ELR (cell line): ENCODE measurements at places on chromosomes 7 and 10.

- DNase-seq = no peak
These were observed 26.8 kb upstream of the FGL2 start for GRCh38 chr7:77226357-77226839.

- no peak for DNase-seq
These were observed 70.3 kb downstream of the CCSER2 start for GRCh38 chr10:84398696-84399095.

DNA sequence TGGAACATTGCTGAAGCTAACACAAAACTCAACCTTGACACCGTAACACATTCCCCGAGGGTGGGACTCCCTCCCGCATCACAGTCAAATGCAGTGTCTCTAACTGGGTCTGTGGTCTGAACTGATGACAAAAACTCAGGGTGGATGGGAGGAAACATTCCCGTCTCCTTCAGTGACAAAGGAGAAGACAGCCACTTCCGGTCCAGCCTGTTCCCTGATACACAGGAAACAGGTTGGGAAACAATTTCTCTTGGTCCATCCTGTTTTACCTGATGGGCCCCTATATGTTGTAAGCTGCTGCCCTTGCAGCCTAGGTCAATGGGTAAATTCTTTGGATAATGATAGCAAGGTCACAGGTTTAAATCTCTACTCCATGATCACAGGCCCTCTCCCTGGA is 20.4 kb downstream of the SLC13A4 start:
- no peak for DNase-seq

- DNase-seq = peak; percentile 70
These were observed 28.6 kb upstream of the SLC16A12 start for GRCh38 chr10:89563861-89564478.

GRCh38 chr10:89389254-89389653 is 3.2 kb upstream of the IFIT1 start:
- peak; percentile 61 for DNase-seq

DNA sequence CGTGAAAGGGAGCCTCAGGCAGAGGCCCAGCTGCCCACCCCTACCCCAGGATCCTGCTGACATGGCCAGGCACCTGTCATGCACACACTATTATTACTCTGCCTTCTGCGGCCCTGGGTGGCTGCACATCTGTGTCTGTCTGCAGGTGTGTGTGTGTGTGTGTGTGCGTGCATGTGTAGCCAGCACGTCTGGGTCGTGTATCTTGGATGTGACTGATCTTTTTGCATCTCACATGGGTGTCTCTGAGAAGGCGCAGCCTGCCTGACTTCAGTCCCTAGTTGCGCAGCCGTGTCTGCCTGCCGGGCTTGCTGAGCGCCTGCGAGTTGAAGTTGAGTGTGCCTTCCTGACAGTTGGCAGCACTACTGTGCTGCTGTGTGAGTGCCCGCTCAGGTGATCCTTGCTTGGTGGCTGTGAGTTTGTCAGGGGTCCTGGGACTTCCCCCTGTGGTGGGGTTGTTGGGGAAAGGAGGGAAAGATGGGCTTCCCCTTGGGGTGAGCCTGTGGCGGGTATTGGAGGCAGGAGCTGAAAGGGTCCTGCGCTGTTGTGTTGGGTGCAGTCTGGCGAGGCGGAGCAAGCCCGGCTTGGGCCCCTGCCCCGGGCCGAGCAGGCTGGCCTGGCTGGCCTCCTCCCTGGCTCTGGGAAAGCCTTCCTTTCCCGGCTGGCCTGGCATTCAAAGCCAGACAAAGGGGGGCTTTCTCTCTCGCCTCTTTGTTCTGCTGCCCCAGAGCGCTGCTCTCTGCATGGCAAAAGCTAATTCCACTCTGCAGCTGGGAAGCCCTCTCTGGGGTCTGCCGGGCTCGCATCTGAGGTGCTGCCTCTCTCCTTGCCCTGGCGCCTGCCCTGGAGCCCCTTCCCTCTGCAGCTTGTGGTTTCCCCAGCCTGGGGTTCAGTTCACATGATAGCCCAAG is 4.9 kb downstream of the TRIM8 start:
- DNase-seq = no peak

DNA sequence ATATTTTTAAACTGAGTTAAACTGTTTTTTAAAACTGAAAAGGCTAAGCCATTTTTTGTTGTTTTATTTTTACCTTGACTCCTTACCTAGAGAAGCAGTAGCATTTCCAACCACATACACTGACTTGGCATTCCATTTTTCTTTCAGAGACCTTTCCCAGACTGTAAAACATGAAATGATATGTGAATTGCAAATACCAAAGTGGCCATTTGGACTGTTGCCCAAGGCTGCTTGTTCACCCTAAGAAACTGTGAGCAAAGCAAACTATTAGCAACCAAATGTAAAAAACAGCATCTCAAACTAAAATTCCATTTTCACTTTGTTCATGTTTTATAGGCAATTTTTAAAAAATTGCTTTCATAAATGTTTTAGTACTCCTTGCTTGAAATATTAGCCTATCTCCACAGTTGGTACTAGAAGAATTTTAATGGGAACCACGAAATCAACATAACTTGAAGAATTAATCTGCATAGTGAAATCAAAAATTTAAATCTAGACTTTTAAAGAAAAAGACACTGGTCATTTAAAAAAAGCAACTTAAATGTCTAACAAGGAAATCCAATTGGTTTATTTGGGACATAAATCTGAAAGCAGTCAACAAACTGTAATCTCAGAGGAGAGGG is 10.8 kb downstream of the UROS start:
- no peak for DNase-seq

GRCh38 chr7:86788948-86789347 is 145.2 kb downstream of the GRM3 start:
- no peak for DNase-seq

- DNase-seq = no peak
These were observed 49.2 kb upstream of the NKX6-2 start for GRCh38 chr10:132834891-132835847.

DNA sequence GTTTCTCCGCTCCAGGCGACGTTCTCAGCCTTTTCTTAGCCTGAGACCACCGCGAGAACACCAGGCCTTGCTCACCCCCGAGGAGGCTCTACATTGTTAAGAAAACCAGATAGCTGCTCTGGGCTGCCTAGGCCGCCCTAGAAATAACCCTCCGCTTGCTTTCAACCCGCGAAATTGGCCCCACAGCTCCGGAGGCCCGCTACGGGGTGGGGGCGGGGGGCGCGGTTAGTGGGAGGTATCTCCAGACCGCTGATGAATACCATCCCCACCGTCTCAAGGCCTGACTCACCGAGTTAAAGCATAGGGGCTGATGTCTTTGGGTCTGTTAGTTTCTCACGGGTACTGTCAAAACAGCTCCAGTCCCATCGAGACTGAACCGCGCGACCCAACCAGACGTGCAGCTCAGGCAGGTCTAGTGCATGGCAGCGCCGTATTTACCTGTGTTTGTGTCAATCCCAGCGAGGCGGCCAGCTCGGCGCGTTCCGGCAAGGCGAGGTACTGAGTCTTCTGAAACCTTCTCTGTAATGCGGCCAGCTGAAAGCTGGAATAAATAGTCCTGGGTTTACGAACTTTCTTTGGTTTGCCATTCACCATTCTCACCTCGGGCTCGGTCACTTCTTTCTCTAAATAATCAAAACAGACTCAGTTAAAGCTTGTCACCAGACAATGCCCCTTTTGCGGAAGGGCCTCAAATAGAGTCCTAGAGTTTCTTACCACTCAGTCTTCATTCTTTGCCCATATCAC is 2.7 kb downstream of the DLX5 start:
- no peak for DNase-seq

GRCh38 chr10:96935810-96936209 is 103.7 kb downstream of the LCOR start:
- no peak for DNase-seq

DNA sequence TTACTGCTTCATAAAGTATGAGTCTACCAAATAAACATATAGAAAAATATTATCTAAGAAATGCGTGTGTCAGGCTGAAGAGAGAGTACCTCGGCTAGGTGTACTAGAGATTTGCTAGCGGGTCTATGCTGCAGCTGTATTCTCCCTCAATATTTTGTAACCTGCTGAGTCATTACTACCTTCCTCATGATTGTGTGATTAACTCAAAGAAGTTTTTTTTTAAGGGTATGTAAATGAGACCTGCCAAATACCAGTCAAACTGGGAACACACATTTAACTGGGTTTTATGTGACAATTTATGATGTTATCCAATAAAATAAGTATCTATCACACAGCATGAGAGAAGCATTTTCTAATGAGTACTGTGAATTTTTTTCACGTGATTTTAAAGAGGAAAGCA is 180.4 kb downstream of the RNF133 start:
- no peak for DNase-seq
